NCI-H345 (cell line): ENCODE measurements at places on chromosomes 16 and 17.

DNA sequence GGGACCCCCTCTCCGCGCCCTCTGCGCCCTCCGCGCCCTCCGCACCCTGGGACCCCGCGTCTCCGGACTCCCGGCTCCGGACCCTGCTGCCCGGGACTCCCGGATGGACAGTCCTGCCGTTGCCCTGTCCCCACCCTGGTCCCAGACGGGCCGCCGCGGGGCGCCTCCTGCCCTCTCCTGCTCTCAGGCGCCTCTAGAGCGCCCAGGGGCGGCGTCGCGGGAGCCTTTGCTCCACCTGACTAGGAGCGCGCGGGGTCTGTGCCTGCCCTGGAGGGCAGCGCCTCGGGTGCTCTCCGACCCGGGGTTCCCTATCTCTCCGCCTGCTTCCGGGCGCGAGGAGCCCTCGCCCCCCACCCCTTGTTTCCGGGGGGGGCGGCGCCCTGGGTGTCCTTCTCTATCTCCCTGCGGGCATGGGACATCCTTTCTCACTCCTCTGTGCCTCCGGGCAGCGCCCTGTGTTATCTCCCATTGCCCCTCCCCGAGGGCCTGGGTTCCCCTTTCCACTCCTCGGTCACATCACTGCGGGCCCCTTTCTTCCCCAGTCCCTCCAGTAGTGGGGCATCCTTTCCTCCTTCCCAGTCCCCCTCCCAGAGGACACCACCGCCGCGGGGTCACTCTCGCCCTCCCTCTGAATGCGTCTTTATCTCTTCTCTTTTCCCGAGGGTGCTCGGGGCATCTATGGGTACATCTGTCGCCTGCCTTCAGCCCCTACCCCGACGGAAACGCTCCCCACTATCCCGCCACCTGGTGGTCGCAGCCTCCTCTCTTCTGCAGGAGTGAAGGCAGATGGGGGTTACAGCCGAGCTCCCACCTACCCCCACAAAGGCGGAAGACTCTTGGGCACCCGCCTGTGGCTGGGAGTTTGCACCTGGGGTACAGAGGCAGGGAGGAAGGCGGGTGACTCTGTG is 875 bp downstream of the PRKCB start:
- DNase-seq = no peak

DNA sequence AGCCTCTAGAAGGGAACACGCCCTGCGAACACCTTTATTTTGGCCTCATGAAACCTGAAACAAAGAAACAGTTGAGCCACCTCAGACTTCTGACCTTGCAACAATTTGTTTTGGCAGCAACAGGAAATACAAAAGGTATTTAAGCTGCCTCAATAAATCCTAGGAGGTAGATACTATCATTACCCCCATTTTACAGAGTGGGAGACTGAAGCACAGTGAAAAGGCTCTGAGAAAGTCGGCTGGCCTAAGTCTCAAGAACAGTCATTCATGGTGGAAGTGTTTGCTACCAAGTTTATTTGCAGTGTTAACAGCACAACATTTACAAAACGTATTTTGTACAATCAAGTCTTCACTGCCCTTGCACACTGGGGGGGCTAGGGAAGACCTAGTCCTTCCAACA is 19.0 kb downstream of the RND2 start:
- no peak for DNase-seq

DNA sequence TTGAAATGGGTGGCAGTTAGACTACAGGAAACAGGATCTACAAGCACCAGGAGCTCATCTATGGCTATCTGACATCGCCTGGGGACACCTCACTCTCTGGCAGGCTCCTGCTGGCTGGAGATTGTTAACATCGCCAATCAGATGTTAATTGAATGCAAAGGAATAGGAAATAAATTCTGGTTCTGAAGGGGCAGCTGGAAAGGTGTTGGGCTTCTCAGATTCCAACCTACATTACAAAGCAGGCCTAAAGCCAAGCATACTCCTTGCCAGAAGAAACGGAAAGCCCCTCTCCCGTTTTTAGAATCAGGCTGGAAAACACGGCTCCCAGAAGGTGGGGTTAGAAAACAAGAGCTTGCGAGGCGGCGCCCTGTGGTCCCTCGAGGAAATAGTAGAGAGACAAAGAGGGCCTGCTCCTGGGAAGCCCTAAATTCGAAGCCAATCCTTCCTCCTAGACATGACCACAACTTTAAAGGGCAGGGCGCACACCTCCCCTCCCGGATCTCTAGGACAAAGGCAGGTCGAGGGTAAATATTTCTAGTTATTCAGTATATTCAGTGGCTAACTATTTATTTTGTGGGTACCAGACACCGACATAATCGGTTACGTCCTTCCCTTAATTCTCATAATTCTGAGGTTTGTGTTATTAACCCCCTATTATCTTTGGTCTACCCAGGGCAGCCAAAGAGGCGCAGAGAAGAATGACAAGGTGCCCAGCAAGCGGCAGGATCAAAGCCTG is 763 bp upstream of the TOM1L1 start:
- peak; percentile 46 for DNase-seq

- DNase-seq = no peak
Measured at GRCh38 chr17:76565728-76566612, 19.7 kb downstream of the ST6GALNAC2 start.

GRCh38 chr16:76287466-76287865 is 10.3 kb downstream of the CNTNAP4 start:
- no peak for DNase-seq

GRCh38 chr16:79517156-79517555 is 83.4 kb downstream of the MAF start:
- no peak for DNase-seq

DNA sequence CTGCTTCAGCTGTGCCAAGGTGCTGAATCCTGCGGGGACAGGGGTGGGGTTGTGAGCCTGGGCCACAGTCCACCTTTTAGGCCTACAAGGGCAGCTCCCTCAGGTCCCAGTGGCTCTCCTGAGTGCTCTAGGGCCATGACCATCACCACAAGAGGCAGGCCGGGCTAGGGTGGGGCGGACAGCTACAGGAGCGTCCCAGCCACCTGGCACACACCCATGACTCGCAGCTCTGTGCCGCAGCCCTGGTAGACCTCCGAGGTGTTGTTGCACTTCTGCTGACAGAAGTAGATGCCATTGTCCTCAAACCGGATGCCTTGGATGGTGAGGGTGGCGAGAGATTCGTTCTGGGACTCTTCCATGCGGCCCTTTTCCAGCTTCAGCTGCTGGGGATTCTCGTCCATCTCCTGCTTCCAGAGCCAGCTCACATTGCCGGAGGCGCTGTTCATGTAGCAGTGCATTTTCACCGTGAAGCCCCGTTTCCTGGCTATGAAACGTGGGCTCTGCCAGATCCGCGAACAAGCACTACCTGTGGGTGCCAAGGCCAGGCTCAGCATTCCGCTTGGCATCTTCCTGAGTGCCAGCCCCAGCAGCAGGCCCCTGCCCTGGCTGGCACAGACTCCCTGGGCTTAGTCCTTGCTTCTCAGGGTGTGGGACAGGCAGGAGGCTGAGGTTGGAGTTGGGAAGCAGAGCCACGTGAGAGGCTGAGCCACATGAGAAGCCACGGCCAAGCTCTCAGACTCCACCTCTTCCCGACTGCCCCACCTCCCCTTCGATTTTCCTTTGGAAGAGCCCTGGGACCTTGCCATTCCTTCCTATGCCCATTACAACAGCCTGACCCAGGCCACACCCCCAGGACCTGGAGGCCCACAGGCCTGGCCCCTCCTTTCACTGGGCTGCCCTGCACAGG is 2.0 kb downstream of the CD79B start:
- no peak for DNase-seq

- DNase-seq = no peak
Measured at GRCh38 chr17:74571621-74572270, 4.4 kb upstream of the CD300H start.

- DNase-seq = no peak
Measured at GRCh38 chr17:19533718-19534561, at the start of gene SLC47A1. TSS of gene SLC47A1 (plus strand) at chr17:19533854. CDS start at chr17:19533940, 86 bp downstream.

GRCh38 chr17:81052199-81052997 is 17.4 kb downstream of the BAIAP2 start:
- no peak for DNase-seq

DNA sequence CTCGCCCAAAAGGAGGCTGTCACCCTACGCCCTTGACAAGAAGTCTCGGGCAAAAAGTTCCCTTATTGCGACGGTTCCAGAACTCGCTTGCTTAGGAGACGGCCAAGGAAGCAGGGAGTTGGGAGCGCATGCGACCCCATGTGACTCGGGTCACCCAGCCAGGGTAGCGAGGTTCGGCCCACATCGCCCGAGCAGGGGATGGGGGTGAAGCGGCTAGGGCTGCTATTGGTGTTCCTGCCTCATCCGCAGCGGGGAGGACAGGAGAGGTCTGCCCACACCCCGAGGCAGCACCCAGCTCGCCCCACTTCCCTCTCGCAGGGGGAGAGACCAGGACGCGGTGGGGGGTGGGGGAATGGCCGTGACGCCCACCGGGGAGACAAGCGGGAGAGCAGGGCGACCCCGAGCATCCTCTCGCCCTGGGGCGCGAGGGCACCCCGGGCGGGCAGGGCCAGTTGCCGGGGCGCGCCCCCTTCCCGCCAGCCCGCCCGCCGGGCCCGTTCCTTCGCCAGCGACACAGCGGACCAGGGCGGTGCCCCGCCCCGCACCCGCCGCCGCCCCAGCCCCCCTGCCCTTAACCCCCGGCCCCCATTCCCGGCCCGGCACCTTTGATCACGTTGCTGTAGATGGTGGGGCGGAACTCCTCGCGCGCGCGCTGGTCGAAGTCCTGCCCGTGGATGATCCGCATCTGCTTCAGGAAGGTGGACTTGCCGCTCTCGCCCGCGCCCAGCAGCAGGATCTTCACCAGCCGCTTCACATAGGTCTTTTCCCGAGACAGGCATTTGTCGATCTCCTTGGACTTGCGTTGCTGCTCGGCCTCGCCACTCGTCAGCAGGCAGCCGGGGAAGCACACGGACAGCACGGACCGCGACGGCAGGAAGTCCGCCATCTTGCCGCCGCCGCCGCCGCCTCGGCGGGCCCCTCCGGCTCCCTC is 567 bp downstream of the GNA13 start:
- DNase-seq = peak; percentile 35

DNA sequence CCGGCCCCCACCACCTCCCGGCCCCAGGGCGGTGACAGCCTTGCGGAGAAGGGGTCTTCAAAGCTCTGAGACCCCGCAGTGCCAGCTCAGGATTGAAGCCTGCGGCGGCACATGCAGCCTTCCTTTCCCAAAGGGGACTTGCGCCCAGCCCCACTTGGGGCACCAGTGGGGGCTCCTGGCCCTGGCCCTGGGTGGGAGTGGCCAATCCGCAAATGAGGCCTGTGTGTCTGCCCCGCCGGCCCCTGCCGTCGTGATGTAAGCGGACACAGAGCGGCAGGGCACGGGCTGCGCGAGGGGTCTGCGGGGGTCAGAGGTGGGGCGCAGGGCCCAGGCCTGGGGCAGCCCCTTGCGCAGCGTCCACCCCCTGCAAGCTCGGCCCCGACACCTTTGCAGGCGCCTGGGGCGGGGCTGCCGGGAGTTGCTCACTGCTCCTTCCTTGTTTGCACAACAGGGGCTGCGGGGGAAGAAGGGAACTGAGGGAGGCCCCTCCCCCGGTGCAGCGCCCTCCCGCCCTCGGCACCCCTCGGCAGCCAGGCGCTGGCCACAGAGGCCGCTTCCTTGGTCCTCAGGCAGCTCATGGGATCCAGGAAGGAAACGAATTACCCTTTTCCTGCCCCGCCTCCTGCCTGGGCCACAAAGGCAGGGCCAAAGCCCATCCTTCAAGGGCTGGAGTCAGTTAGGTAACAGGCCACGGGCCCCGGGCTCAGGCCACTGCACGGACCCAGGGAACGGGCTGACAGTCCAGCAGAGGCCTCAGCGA is 2.9 kb downstream of the SLC16A3 start:
- peak; percentile 49 for DNase-seq

DNA sequence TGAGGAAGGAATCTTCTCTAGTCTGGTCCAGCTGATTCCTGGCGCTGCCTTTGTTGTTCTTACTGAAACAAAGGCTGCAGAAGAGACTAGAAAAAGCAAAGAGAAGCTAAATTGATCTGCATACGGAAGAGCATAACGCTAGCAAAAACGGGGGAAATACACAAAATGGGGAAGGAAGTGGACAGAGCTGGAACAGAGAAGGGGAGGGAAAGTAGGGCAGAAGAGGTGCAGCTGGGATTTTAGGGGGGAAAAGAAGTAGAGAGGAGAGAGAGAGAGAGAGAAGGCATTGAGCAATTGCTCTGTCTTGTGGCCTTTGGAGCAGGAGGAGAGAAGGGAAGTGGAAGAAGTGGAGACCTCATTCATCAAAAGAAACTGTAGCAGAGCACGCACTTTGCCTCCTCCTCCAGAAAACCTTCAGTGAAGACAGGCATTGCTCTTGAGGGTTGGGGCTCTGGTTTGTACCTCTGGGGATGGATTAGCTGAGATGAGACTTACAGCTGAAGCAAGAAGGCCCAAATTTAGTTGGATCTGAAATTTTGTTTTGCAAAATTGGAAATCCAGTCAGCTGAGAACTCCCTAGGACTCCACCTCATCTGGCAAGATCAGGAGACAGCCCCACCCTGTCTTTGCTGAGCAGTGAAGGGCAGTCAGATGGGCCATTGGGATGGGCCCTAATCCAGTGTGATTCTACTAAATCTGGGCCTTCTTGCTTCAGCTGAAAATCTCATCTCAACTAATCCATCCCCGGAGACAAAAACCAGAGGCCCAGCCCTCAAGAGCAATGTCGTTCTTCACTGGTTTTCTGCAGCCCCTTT is 55.8 kb downstream of the CDRT4 start:
- no peak for DNase-seq

DNA sequence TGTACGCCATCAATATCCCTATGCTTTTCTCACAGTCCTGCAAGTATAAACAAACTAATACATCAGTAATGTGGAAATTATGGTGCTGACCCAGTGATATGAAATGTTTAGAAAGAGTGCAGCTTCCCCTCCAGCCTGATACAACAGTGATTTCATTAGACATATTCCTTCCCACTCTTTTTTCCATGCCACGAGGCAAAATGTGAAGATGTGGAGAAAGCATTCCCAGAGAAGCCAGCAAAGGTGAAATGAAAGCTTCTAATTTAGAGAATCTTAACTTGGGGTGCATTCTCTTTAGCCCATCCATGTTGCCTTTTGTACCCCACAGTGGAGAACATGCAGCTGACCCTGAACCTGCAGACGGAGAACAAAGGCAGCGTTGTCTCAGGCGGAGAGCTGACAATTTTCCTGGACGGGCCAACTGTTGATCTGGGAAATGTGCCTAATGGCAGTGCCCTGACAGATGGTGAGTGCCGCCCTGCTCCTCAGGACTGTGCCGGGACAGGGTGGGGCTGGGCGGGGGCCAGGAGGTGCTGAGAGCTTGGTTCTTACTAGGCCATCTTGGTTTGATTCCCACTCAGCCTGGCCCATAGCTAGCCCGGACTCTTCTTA is 77.8 kb downstream of the WWP2 start:
- DNase-seq = no peak
